ENCODE measurements at places on chromosomes 6 and 20.

- DNase-seq: no peak
These were observed 526.6 kb upstream of the JARID2 start for GRCh38 chr6:14719270-14719669.

- DNase-seq: no peak
These were observed 31.5 kb upstream of the LTV1 start for GRCh38 chr6:143811501-143812157.

DNA sequence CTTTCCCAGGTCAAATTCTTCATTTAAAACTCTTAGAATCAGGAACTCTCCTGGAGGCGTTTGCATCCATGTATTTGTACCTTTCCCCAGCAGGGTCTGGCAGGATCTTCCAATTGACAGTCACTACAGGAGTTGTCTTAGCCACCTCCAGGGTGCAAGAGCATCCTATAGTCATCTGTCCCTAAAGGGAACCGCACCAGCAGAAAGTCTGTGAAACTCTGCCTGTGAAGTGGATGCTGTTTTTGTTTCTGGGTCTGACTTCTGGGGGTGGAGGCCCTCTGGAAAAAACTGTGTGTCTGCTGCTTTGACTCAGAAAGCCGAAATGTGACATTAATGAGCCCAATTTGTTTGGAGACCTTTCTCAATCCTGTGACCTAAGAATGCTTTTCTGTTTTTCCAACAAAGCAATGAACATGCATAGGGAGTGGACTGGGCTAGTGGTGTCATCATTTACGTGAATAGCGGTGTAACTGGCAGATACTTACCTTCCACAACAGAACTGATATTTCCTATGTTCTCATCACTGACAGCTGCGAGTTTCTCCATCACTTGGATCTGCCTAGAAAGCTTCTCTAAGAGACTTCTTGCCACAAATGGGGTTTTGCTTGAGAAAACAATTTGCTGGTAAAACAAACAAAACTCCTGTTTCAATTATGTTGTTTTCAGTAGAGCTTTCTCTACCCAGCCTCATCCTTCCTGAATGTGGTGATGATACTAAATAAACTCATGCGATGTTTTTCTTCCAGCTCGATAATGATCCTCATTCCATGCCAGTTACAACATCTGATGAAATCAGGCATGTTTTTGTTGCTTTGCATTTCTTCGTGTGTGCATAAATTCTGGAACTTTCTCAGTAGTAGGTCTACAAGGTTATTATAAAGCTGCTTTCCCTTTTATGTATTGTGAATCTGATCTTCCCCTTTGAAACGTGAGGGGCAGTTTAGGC, 33.3 kb upstream of the ARMH2 start:
- no peak for DNase-seq

DNA sequence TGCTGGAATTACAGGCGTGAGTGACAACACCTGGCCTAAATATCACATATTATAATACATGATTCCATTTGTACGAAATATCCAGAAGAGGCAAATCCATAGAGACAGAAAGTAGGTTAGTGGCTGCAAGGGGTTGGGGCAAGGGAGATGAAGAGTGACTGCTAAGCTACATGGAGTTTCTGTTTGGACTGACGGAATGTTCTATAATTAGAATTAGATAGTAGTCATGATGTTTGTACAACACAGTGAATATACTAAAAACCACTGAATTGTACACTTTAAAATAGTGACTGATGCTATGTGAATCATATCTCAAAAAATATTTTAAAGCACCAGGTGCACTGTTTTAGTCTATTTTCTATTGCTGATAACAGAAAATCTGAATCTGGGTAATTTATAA, 3.7 kb upstream of the HEBP2 start:
- DNase-seq: no peak

GRCh38 chr6:14968056-14968637, 277.7 kb upstream of the JARID2 start:
- DNase-seq: no peak

GRCh38 chr20:8587810-8588209, 455.7 kb downstream of the PLCB1 start:
- no peak for DNase-seq

GRCh38 chr6:73032586-73032985, 192.7 kb downstream of the KHDC1L start:
- DNase-seq: no peak

GRCh38 chr6:139909992-139910391, 535.5 kb upstream of the CITED2 start:
- DNase-seq: no peak

GRCh38 chr6:140879946-140880345, 1252.8 kb upstream of the GJE1 start:
- DNase-seq: no peak

DNA sequence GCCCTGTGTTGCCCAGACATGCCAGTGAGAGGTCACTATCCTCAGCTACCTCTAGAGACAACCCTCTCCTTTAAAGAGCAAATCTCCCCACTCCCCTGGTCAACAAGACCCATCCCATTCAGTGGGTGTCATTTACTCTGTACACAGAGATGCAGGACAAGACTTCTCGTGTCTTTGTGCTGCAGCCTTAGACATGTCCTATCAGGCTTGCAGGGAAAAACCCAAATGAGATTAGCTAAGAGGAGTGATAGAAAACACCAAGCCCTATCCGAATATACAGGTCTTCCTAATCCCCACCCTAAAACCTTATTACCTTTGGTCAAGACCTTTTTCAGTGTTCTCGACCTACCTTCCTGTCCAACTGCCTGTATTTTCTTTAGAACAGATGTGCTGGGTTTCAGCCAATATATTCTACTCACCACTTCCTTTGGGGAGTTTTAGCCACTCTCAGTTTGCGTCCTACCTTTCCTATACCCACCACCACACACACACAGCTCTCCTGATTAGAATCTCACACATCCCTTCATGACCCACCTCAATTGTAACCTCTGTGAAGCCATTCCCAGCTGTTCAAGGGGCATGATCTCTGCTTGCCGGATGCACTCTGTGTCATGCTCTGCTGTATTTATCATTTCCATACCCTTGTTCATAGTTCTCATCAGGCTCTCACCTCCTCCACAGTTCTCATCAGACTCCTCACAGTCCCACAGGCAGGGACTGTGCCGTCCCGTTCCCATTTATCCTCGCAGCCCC, 39.7 kb downstream of the TRAM2 start:
- DNase-seq: no peak

GRCh38 chr6:122660296-122660695, 50.1 kb downstream of the PKIB start:
- no peak for DNase-seq

All from head of caudate nucleus (tissue), 42 donors.